Hematopoietic multipotent progenitor cell treated with erythropoietin and hydrocortisone succinate and interleukin-3 and kit ligand, for 8 days (in vitro differentiated cells): ENCODE measurements at places on chromosomes 4 and X.
A peak's percentile ranks its signal among the peaks of the same experiment; 100 is the strongest.

GRCh38 chr4:138659812-138660316 is 355.7 kb upstream of the NOCT start:
- no peak for DNase-seq

GRCh38 chrX:136168929-136169735 is 21.8 kb downstream of the FHL1 start:
- peak; percentile 34 for DNase-seq

GRCh38 chr4:123386609-123387008 is 10.0 kb upstream of the SPRY1 start:
- peak; percentile 35 for DNase-seq

DNA sequence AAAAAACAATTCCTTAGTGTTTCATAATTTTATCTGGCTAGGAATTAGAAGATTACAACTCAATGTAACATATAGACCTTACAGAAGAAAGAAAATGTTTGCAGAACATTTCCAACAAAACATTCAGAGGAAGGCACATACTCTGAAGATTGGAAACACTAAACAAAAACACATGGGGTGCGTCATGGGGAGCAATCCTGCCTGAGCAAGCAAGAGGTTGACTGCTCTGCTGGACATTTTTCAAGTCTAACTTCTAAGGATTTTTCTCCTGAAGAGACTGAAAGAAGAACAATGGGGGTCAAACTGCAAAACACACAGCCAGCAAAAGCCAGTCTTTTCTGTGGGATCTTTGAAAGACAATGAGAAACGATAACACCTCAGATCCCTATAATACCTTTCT is 182.8 kb downstream of the GUCY2F start:
- DNase-seq, result no peak

DNA sequence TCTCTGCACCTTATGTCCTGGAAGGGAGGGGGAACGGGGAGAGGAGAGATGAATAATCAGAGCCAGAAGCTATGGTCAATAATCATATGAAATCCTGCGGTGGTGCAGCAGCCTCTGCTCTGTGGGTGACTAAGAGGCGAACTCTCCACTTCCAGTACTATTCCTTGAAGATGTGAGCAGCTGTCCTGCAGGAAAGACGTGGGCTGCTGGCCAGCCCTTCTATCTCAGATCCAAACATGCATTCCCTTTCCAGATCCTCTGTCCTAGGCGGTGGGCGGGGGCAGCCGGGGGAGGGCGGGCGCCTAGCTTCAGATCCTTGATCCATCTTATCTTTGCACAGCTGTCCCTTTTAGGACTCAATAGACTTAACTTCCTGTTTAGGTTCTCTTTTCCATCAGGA is 34.5 kb downstream of the SPINK2 start:
- no peak for DNase-seq

GRCh38 chr4:8772499-8773123 is 99.0 kb downstream of the HMX1 start:
- no peak for DNase-seq

DNA sequence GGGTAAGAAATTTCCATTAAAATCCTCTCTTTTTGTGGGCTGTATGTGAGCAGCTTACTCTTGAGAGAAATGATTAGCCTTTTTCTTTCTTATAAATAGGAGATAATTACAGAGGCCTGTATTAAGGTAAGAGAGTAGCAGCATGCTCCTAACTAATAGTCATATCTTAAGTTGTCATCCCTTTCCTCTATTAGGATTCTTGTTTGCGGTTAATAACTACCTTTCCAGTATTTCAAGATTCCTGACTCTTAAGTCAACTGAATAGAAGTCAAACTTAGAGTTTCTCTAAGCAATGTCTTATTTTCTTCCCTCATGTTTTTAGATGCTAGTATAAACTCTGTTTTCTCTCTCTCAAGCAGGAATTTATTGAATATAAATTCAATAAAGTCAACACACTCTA is 139.9 kb upstream of the GPRIN3 start:
- no peak for DNase-seq

DNA sequence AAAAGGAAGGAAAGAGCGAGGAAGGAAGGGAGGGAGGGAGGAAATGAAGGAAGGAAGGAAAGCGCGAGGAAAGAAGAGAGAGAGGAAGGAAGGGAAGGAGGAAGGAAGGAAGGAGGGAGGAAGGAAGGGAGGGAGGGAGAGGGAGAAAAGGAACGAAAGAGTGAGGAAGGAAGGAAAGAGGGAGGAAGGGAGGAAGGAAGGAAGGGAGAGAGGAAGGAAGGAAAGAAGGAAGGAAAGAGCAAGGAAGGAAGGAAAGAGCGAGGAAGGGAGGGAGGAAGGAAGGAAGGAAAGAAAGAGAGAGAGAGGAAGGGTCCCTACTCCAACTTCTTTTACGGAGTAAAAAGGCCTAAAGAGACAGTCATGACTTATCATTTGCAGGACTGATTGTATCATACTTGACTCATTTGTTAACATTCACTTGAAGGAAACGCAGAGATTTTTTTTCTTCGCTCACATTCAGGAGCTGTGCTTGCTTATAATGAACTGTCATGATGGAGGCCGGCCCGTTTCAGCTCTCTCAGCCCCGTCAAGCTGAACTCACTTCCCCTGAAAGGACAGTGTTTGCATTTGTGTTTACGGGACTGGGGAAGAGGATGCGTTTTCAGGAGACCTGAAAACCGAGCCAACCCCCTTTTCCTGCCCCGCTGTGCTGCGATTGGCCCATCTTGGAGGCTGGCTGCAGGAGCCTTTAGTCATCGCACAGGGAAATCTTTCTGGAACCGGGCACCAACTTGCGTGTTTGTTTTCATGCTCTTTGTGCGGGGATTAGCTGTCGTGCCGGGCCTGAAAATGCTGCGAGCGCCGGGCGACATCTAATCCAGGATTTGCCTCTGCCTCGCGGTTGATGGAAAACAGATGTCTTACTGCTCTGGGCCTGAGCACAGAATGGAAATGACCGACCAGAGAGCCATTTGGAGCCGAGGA is 17.8 kb downstream of the TRIM2 start:
- no peak for DNase-seq

GRCh38 chrX:65706041-65706828 is 38.8 kb downstream of the MSN start:
- DNase-seq, result no peak

DNA sequence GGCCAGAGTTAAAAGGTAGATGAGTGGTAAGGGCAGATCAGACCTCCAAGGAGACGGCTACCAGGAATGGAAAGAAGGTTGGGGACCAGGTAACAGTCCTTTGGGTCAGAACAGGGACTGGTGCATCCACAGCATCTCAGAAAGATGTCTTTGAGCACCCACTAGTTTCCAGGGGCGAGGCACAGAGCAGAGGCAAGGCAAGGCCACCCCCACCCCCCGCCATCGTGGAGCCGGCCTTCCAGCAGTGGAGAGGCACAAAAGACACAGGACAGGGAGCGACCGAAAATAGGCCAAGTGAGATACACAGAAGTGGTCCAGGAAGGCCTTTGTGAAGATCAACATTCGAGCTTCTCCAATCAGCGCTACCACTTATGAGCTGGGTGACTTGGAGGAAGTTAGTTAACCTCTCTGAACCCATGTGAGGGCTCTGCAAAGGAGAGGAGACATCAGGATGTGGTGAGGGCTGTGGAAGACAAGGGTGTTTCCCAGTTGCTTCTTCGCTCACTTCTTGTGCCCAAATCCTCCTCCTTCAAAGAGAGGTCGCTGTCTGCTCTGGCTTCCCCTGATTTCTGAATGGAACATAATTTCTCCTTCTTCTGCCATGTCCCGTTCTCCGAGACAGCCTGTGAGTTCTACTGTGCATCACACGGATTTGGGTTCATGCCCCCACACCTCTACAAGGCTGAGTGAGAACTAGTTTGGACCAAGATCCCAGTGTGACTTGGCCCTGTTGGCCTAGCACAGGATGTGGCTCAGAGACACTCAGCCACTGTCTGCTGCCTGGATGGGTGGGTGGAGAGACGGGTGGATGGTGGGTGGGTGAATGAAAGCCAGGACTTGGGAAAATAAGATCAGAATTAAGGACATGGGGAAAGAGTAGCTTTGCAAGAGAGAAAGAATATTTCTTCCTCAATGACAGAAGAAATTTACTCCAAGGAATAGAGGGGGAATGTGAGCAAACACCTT is 16.7 kb upstream of the MSX1 start:
- DNase-seq, result no peak

DNA sequence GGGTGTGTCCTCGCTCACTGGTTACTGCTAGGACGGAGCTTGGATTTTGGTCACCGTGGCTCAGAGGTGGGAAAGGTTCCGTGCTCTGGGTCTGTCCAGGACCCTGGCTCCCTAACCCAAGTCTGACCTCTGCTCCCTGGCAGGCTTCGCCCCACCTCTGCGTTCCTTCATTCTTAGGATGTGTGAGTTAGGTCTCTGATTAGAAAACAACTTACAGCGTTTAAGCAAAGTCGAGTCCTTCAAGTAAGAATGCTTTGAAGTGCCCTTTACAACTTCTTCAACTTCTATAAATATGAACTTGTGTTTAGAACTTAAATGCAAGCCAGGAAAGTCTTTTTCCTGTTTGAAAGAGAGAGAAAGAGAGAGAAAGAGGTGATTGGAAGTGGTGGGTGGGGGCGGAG is 891 bp downstream of the TLR2 start:
- no peak for DNase-seq

DNA sequence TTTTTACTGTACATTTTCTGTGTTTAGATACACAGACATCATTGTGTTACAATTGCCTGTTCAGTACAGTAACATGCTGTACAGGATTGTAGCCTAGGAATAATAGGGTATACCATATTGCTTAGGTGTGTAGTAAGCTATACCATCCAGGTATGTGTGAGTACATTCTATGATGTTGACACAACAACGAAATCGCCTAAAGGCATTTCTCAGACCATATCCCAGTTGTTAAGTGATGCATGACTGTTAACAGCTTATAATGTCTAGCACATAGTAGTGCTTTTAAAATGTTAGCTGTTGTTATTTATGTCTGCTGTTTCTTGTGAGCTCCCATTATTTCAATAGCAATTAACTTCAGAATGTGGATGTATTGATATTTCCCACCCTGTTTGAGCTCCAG is 4.5 kb downstream of the PRRG1 start:
- DNase-seq, result no peak

GRCh38 chr4:118941149-118941548 is 52.5 kb downstream of the SYNPO2 start:
- DNase-seq, result no peak

- no peak for DNase-seq
These were observed 41.3 kb upstream of the GPR78 start for GRCh38 chr4:8538703-8539567.

- no peak for DNase-seq
These were observed 25.1 kb downstream of the OCRL start for GRCh38 chrX:129565046-129565650.

GRCh38 chr4:87100168-87100567 is 120.2 kb downstream of the KLHL8 start:
- DNase-seq, result no peak

DNA sequence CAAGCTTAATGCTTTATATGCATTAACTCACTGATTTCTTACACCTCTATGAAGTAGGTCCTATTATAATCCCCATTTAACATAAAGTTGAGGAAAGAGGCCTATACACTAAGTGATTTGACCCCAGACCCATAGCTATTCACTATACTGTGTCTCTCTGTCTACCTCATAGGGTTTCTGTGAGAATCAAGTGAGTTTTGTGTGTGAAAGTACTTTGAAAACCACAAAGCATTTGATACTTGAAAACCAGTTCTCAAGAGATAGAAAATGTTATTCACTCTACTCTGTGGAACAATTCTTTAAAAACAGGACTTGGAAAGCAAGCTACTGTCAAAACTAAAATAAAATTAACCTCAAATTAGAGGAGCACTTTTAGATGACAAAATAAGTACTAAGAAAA is 35.0 kb downstream of the SHROOM3 start:
- DNase-seq, result no peak

DNA sequence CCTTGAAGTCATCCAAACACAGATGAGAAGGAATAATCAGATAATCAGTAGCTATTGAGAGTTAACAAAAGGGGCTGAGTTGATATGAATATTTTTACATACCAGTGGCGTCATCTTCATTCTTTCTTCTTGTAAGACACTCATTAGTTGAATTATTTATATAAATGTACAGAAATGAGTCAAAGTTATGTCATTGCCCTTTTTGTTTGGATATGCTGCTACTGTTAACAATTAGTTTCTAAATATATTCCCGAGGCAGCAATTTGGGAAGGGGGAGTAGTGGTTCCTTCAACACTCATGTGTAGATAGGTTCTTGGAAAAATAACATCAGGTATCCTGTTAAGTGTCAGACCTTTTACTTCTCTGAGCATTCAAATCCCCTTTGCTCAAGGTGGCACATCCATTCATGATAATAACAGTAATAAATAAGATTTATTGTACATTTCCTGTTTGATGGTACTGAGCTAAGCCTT is 436.6 kb downstream of the SPRY1 start:
- DNase-seq, result no peak

GRCh38 chrX:106672527-106672926 is 54.0 kb upstream of the RNF128 start:
- DNase-seq, result no peak

DNA sequence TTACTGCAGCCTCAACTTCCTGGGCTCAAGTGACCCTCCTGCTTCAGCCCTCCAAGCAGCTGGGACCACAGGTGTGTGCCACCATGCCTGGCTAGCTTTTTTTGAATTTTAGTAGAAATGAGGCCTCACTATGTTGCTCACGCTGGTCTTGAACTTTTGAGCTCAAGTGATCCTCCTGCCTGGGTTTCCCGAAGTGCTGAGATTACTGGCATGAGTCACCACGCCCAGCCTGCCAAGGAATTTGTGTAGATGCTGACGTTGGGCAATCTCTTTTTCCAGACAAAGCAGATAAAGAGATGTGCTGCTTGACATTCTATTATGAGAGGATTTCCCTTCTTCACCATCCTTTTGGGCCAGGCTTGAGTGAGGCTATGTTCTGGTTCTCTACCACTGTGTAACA is 254.5 kb upstream of the RPS6KA3 start:
- DNase-seq, result no peak

DNA sequence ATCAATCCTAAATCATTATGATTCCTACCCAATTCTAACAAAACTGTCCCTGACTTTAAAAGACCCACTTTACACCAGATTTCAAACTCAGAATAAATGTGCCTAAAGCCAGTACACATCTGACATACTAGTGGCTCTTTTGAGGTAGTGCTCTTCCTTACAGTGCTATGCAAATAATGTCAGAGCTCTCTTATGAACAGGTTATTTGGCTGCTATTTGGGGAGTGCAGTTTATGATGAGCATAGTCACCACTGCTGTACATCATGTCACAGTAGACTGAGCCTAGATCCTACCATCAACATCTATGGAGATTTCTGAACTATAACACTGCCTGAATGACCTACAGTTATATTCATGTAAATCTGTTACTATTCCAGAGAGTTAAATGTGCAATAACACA is 50.4 kb upstream of the PAGE5 start:
- no peak for DNase-seq

- no peak for DNase-seq
These were observed 259.5 kb downstream of the RCHY1 start for GRCh38 chr4:75254745-75255144.

- DNase-seq, result no peak
These were observed 101.2 kb downstream of the MMRN1 start for GRCh38 chr4:89995814-89996213.
